ENCODE measurements at places on chromosomes 2 and 18.

DNA sequence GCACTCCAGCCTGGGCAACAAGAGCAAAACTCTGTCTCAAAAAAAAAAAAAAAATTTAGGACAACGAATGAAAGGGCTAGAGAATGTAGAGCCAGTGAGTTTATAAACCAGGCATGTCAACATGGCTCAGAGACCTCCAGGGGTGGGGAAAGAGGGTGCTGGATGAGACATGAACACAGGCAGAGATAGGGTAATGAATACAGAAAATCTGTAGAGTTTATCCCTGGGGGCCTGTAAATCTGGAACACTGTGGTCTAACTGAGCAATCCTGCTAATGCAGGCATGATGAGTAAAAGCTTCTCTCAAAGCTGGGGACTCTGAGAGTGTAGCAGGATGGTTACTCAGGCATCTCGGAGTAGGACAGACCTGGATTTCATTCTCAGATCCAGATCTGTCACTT is 59.2 kb upstream of the IGFBP2 start:
- no peak for DNase-seq

DNA sequence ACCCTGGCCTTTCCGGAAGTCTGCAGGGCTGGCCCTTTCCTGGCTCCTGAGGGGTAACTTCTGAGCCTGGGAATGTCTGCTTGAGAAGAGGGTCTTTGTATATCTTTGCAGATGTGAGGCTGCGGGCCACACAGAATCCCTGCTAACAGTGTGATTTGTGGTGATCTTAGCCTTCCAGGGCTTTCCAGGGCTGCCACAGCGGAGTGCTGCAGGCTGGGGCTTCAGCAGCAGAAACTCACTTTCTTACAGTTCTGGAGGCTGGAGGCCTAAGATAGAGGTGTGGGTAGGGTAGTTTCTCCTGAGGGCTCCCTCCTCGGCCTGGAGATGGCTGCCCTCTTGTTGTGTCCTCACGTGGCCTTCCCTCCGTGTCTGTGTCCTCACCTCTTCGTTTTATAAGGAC is 294.7 kb upstream of the HS6ST1 start:
- DNase-seq = no peak

GRCh38 chr2:223928113-223929006 is 16.8 kb downstream of the WDFY1 start:
- DNase-seq = no peak

DNA sequence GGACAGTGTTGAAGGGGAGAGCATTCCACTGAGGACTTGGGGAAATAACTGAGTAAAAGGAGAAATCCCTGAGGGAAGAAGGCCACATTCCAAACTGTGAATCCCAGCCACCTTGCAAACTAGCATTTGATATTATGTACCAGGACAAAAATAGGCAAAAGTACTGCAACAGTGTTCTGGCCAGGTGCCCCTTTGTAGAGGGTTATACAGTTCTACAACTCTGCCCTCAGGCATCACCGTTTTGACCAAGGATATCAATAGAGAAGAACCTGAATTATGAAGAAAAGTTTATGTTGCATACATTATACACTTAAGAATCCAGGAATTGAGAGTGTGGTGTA is 20.6 kb upstream of the CAVIN2 start:
- no peak for DNase-seq

GRCh38 chr18:42025974-42026625 is 71.1 kb downstream of the PIK3C3 start:
- no peak for DNase-seq

DNA sequence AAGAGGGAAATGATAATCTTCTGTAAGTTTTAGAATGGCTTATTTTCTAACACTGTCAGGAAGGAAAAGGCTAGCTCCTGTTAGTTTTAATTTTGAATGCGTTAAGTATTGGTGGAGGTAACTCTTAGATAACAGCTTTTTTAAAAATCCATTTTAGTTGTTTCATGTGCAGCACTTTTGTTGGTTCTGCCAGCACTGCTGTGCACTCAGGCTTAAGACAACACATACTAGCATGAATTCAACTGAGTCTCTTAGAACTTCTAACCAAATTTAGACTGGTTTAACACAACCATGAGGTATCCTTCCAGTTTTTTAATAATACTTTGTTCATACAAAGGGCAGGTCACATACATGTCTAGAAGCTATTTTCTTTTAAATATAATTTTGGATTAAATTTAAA is 42.4 kb downstream of the ACVR1 start:
- DNase-seq = no peak

Data from HTR-8/SVneo (cell line).